ENCODE measurements at places on chromosomes 7 and 10.

- DNase-seq, result no peak
Measured at GRCh38 chr10:126525326-126525725, 137.0 kb upstream of the ADAM12 start.

GRCh38 chr7:155377838-155378579 is 79.9 kb upstream of the EN2 start:
- DNase-seq, result no peak

GRCh38 chr10:66283874-66284464 is 641.9 kb upstream of the LRRTM3 start:
- DNase-seq, result no peak

DNA sequence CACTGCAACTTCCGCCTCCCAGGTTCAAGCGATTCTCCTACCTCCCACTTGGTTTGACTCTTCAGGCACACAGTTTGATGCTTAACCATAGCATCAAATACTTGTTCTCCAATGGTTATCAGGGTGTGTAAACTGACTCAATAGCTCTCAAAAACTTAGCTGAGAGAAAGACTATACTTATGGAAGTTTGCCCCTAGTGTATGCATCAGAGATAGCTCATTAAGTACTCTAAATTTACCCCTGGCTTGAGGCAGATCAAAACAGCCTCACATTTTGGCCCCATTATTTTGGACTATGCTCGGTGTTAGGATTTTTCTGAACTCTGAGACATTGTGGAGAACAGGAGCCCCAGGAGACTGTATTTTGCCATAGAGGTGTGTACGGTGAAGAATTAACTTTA is 40.8 kb upstream of the SLC35B4 start:
- no peak for DNase-seq

- DNase-seq, result no peak
Measured at GRCh38 chr10:3774814-3775695, 10.0 kb downstream of the KLF6 start.

- DNase-seq, result no peak
Measured at GRCh38 chr10:133307776-133308420, 774 bp downstream of the TUBGCP2 start.

DNA sequence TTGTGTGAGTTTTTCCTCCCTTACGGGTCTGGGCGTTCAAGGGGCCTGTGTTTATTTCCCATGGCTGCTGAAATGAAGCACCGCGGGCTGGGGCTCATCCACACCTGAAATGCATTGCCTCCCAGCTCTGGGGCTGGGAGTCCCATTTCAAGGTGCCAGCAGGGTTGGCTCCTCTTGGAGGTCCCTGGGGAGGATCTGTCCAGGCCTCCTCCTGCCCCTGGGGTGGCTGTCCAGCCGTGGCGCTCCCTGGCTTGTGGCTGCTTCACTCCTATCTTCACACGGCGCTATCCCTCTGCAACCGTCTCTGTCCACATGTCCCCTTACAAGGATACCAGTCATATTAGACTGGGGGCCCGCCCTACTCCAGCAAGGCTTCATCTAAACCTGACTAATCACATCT is 41.1 kb upstream of the CNPY1 start:
- no peak for DNase-seq

DNA sequence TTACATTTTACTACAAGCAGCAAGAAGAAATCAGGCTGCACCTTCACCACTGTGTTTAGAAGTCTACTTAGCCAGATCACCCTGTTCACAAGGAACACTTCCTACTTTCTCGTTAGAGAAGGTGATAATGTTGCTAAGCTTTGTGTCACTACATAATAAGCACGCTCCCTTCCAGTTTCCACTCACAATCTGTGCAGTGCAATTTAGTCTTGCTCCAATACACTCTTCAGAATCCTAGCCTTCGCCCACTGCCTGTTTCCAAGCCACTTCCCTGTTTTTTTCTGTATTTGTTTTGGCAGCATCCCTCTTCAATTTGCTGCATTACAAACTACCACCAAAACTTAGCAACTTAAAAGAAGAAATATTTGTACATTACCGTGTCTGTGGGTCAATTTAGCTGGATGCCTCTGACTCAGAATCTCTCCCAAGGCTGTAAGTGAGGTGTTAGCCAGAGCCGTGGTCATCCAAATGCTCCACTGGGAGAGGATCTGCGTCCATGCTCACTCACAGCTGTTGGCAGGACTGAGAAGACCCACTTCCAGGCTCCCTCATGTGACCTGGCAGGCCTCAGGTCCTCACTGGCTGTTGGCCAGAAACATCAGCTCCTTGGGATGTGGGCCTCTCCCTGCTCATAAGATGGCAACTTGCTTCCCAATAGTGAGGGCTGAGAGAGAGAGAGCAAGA is 110.4 kb downstream of the PON1 start:
- no peak for DNase-seq

DNA sequence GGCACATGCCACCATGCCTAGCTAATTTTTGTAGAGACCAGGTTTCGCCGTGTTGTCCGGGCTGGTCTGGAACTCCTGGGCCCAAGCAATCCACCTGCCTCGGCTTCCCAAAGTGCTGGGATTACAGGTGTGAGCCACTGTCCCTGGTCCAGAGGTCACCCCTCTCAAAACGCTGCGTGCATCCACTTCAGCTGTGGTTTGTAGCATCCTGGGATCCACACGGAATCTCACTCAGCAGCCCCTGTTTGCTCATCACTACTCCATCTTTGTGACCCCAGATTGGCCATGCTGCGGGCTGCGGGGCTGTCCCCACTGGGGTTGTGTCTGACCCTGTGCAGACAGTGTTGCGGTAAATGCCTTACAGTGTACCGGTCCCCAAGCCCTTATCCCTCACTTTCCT is 3.5 kb downstream of the INPP5A start:
- DNase-seq, result no peak

DNA sequence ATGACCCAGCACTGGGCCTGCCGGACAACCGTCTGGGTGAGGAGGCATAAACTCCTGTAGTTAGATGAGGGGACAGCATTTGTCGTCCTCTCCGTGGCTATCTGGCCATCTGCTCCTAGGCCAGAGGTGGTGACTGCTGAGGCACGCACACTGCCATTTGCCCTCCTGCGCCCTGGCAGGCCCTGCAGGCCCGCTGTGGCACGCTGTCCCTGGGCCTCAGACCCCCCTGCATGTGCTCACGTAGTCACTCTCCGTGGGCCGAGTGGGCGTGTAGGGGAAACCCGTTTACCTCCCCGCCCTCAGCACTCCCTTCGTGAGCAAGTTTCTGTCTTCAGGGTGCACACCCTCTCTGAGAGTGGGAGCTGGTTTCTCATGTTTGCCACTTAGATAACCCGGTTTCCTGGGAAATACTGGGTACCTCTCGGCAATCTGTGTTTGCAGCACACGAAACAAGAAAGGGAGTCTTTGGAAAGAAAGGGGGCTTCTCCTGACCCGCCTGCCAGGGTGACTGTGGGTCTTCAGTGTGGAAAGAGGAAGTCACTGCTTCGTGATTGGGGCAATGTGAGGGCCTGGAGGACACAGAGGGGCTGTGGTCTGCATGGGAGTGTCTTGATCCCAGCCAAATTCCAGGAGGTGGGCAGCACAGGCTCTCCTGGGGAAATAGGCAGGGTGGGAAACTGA is 10.8 kb downstream of the ADAMTS14 start:
- no peak for DNase-seq

GRCh38 chr10:98295401-98295811 is 27.4 kb upstream of the LOXL4 start:
- DNase-seq, result no peak

DNA sequence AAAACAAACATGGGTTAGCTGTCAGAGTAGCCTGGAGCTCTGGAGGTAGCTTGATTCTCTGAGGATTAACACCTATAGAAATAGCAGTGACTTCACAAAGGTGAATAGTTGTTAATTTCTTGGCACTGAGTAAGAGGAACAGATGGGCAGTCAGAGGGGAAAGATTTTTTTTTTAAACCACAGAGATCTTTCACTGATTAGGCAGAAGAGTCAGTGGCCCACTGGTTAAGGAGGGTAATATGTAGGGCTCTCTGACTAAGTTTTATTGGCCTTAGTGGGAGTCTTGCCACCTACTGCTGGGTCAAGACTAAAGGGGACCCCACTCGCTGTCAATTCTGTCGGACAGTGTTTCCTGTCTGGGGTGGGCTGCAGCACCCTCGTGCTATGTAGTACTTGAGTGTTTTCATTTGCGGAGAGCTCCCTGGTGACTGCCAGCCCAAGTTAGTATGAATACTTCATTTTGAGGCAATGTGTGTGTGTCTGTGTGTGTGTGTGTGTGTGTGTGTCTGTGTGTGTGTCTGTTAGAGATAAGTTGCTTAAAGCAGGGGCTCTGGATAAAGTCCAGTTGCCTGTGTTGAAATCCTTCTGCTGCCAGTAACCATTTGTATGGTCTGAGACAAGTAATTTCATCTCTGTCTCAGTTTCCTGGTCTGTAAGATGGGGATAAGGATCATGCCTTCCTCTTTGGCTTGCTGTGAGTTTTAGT is 145.2 kb downstream of the ARID5B start:
- no peak for DNase-seq

DNA sequence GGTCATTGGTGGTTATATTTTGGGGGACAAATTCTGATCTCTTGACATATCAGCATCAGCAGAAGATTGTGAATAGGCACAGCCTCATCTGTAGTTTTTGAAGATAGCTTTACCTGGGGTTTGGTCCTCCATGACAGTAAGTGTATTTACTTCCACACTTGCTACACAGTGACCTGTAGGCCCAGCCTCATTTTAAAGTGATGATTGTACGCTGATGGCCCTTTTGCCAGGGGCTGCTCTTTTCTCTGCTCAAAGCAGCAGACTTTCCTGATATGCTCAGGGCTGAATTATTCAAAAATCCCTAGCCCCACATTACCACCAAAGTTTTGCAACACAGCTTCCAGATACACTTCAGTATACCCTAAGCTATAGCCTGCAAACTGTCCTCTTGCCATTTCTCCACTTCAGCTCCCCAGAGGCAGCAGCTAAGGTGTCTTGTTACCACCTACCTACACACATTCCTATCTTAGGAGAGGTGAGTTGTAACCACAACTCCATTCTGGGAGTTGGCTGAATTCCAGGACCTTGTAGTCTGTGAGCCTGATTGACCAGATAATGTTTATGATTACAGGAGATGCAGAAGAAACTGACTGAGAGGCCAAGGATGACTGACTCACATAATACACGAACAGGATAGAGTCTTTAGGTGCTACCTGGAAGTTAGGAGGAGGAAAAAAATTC is 6.0 kb downstream of the ASB4 start:
- DNase-seq, result no peak

GRCh38 chr10:50648089-50648934 is 24.6 kb upstream of the SGMS1 start:
- no peak for DNase-seq

DNA sequence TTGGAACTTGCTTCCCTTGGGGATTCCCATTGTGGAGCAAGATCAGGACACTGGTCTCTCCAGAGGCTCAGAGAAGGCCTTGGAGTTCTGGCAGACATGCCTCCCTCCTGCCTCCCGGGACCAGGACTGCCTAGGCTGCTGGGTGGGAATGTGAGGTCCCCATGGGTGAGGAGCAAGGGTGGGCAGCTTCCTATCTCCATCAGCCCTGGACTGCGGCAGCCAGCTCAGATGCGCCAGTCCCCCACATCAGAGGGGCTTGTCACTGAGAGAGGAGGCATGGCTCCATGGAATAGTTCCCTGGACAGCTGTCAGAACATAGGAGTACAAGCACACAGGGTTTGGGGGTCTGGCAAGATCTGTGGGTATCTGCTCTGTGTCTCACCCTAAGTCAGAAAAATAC is 17.3 kb downstream of the GPR26 start:
- no peak for DNase-seq

DNA sequence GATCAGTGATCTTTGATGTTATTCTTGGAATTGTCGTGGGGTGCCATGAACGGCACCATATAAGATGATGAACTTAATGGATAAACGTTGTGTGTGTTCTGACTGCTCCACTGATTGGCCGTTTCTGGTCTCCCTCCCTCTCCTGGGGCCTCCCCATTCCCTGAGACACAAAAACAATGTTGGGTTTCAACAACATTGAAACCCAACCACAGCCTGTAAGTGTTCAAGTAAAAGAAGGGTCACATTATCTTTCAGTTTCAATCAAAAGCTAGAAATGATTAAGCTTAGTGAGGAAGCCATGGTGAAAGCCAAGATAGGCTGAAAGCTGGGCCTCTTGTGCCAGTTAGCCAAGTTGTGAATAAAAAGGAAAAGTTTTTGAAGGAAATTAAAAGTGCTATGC is 19.5 kb downstream of the EN2 start:
- DNase-seq, result no peak

DNA sequence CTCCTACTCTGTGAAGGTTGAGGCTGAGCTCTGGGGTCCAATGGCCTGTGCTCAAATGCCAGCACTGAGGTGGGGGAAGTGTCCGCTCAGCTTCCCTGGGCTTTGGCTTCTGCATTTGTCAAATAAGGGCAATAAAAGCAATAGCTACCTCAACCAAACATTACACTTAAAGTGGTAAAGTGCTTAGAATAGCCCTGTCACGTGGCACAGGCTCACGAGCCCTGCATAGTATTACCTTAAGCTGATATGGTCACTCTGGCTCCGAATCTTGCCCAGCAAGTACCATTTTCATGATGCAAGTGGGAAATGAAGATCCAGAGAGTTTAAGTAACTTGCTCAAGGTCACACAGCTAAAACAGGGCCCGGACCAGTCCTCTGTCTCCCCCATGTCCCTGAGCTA is 451.1 kb upstream of the ZMIZ1 start:
- no peak for DNase-seq

- no peak for DNase-seq
Measured at GRCh38 chr7:100352984-100353684, 4.8 kb upstream of the PILRB start.

DNA sequence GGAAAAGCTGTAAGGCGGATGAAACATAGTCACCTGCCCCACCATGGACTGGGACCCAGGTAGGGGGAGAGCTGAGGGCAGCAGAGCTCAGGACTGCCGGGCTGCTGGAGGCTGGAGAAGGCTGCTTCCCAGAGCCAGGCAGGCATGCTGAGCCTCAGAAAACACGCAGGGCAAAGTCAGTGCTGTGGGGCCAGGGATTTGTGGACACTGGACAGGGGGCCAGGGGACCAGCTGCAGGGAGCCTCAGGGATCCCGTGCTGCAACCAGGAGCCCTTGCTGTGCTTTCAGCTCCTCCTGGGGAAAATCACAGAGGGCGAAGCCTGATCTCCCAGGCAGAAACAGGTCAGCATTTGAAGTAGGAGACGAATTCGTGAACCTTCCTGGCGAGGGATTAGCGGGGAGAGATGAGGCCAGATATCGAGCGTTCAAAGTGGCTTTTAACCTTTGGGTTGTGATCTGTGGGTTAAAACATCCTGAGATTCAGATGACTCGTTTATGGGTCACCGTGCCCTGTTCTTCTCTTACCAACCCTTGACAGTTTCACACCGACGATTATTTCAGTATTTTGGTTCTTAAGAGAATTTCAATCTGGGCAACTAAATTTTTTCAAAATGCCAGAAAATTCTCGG is 85.6 kb upstream of the SHH start:
- no peak for DNase-seq

GRCh38 chr7:123652406-123652805 is 3.3 kb upstream of the LMOD2 start:
- no peak for DNase-seq

GRCh38 chr10:94630017-94630688 is 53.4 kb upstream of the CYP2C18 start:
- DNase-seq, result no peak

GRCh38 chr7:130758429-130759056 is 24.5 kb upstream of the KLF14 start:
- DNase-seq, result no peak

- DNase-seq, result no peak
Measured at GRCh38 chr10:73251683-73252444, 580 bp downstream of the MRPS16 start.

All from cortex of kidney (tissue), 1 donor.